CD4-positive, alpha-beta memory T cell (primary cell): ENCODE measurements at places on chromosomes 4 and X.

- no peak for DNase-seq
Measured at GRCh38 chrX:88613338-88613737, 133.7 kb upstream of the CPXCR1 start.

GRCh38 chr4:26589705-26590104 is 5.8 kb downstream of the TBC1D19 start:
- DNase-seq: no peak

GRCh38 chr4:40837094-40837870 is 87.5 kb downstream of the NSUN7 start:
- DNase-seq: no peak

DNA sequence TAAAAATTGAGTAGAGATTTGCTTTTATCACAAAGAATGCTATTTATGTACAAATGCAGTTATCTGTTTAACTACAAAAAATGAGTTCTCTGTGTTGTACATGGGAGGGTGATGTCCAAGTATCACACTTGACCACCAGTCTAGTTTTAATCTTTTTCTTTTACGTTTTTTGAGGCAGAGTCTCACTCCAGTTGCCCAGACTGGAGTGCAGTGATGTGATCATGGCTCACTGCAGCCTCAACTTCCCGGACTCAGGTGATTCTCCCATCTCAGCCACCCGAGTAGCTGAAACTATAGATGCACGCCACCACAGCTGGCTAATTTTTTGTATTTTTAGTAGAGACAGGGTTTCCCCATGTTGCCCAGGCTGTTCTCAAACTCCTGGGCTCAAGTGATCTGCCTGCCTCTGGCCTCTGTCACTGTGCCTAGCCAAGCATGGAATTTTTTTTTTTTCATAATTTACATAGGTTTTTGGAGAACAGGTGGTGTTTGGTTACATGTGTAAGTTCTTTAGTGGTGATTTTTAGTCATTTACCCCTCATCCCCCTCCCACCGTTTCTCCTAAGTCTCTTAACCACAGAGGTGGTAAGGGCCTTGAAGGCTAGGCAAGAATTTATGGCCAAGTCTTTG is 47.9 kb upstream of the RPA4 start:
- no peak for DNase-seq

GRCh38 chrX:139811942-139812629 is 104.1 kb upstream of the MCF2 start:
- DNase-seq: no peak

- no peak for DNase-seq
Measured at GRCh38 chr4:129040471-129040870, 52.9 kb downstream of the SCLT1 start.

- no peak for DNase-seq
Measured at GRCh38 chrX:42694260-42694815, 83.6 kb downstream of the PPP1R2C start.

- DNase-seq: no peak
Measured at GRCh38 chrX:124592744-124593143, 246.4 kb downstream of the SH2D1A start.

GRCh38 chr4:10736266-10736665 is 51.7 kb upstream of the CLNK start:
- DNase-seq: no peak

DNA sequence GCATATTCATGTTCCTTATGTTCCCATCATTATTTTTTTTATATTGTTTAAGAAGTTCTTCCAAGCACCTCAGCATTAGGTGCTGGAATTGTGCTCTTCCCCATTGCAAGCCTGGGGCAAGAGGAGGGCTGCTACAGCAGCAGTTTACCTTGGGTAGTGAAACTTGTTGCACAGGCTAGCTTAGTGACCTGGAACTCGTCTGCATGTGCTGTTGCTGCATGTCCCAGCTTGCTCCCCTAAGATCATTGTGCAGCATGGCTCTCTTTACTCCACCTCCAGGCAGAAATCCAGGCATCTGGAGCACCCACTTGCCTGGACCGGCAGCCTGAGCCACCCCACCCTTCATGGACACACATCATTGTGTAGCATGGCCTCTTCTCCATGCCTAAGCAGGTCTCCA is 776.0 kb downstream of the GLUD2 start:
- DNase-seq: no peak
